ENCODE measurements at places on chromosomes 12 and 14.

- peak; percentile 50 for DNase-seq
Observed at GRCh38 chr14:68784978-68785533, 7.8 kb downstream of the ZFP36L1 start.

GRCh38 chr12:69512820-69513219 lies 42.6 kb downstream of the FRS2 start:
- DNase-seq = no peak

- DNase-seq = no peak
Observed at GRCh38 chr14:101591121-101591520, 29.8 kb downstream of the DIO3 start.

GRCh38 chr12:32379667-32380066 lies 19.7 kb upstream of the FGD4 start:
- DNase-seq = no peak

DNA sequence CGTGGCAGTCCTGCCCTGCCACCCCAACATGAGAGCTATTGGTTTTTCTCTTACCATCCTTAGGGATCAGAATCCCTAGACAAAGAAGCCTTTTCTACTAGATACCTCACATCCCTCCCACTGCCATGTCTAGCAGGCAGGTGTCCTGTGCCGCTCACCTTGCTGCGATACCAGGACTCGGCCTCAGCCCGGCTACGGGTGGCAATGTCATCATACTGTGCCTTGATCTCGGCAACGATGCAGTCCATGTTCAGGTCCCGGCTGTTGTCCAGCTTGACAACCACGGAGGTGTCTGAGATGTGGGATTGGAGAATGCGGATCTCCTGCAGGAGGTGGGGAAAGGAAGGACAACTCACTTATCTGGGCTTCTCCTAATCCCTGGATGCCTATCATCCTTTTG lies 4.5 kb downstream of the KRT83 start:
- no peak for DNase-seq
